Pulmonary artery endothelial cell (primary cell): ENCODE measurements at places on chromosomes 5 and 9.

- DNase-seq, result no peak
Observed at GRCh38 chr5:168706655-168707069, 127.5 kb upstream of the PANK3 start.

GRCh38 chr9:22813529-22813928, 366.9 kb downstream of the DMRTA1 start:
- no peak for DNase-seq

- DNase-seq, result no peak
Observed at GRCh38 chr5:119079318-119079921, 8.5 kb downstream of the DMXL1 start.

DNA sequence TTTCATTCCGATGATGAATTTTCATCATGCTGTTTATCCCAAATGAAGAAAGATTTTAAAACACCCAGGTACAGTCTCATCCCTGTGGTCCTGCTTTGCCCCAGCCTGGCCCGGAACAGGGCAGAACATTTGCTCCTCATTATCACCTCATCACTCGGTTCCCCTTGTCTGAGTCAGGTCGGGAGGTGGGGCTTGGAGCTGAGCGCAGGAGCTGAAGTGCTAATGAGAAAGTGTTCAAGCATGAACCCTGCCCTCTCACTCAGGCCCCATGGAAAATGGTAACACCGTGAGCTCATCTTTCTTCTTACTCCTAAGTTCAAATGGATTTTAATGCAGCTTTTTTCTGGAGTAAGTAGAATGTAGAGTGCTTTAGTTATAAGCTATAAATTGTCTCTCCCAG, 466.2 kb downstream of the KDM4C start:
- DNase-seq, result no peak

- DNase-seq, result no peak
Observed at GRCh38 chr9:84027201-84027600, 46.6 kb downstream of the RMI1 start.

- DNase-seq, result no peak
Observed at GRCh38 chr5:102375272-102375671, 79.2 kb upstream of the SLCO4C1 start.

- DNase-seq, result no peak
Observed at GRCh38 chr5:69468631-69469030, 24.0 kb upstream of the OCLN start.

GRCh38 chr9:120845255-120845654, 2.5 kb upstream of the PSMD5 start:
- DNase-seq, result no peak

DNA sequence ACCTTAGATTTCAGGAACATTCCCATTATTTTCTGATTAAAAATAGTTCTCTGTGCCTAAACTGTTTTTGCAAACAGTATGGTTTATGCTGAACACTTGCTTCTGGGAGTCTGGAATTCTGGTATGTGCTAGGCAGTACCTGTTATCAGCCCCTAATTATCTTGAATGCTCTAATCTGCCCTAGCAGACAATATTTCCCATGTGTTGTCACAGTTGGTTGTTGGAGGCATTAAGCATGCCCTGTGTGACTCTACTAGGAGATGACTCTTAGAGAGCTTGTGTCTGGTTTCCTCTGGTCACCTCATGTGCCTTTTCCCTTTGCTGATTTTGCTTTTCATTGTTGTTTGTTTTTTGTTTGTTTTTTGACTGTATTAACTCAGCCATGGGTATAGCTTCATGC, 36.6 kb downstream of the UHRF2 start:
- DNase-seq, result no peak

- no peak for DNase-seq
Observed at GRCh38 chr5:90184764-90185163, 224.8 kb downstream of the CETN3 start.

DNA sequence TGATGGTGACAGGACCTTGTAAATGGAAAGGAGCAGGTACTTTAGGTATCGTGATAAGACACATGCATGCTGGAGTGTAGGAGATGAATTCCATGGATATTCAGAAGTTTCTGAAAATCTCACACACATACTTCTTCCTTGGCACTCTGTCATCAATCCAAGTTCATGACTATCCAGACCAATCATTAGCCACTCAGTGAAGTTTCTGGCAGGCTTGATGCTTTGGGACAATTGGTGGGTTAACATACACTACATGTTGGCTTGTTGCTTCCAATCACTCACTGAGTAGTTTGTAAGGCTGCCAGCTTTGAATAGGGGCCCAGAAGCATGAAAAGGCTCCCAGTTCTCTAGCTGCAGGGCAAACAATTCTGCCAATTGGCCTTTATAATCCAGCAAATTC, 147.6 kb downstream of the CEMIP2 start:
- DNase-seq, result no peak

GRCh38 chr5:143836161-143836725, 24.3 kb downstream of the HMHB1 start:
- no peak for DNase-seq

- DNase-seq, result no peak
Observed at GRCh38 chr9:35229066-35229778, 67.4 kb downstream of the UNC13B start.

DNA sequence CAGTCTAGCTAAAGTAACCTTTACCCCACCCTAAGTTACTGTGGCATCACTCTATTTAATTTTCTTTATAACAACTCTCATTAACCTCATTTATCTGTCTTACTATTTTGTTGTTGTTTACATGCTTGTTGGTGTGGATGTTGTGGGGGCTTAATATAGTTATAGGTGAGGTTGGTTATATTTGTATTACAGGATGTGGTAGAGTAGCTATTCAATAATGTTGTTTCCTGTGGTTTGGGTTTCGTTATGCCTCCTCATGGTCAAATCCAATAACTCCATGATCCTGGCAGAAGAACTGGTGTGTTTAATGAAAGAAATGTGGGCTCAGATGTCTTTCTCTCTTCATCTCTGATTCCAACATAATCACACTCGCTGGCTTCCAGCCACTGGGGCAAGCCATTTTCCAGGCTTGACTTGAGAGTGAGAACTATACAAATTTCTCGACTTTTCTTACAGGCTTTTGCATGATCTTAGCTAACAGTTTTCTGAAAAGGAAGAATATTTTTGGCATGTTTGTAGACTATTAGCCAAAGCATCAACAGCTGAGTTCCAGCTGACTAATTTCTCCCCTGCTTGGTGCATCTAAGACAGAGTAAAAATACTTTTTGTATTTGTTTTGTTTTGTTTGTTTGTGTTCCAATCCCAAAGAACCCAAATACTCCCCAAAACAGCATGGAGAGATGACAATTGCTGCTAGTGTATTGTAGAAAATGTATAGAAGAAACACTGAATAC, 303.7 kb upstream of the PAPPA start:
- no peak for DNase-seq

DNA sequence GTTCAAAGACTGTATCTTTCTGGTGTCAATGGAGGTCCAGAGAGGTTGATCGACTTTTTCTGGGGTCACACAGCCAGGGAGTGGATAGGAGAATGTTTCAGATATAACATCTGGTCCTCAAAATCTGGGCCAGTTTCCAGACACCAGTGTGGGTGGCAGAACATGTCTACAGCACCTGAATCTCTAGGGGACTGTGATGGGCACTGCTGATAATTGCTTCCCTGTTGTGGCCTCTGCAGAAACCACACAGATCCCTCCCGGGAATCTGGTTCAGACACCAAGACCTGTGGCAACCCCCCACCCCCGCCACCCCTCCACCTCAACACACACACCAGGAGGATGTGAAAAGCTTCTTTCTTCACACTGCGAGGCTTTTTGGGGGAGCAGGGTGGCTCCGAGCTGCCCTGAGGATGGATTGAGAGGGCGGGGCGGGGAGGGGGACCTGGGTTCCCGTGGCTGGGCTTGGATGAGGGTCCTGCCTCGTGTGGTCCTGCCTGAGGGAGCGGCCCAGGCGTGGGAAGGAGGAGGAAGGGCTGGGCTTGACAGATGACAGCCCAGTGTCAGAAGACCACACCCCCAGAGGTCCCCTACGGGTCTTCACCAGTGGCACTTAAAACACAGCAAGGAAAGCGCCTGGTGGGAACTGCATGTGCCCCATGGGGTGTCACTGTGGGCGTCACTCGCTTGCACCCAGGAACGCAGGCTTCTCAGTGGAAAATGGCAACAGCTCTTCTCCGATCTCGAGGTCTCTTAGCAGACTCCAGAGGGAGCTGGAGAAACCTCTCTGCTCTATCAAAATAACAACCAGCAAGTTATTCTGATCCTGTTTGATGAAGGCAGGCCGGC, 55.2 kb downstream of the TRIP13 start:
- DNase-seq, result no peak

DNA sequence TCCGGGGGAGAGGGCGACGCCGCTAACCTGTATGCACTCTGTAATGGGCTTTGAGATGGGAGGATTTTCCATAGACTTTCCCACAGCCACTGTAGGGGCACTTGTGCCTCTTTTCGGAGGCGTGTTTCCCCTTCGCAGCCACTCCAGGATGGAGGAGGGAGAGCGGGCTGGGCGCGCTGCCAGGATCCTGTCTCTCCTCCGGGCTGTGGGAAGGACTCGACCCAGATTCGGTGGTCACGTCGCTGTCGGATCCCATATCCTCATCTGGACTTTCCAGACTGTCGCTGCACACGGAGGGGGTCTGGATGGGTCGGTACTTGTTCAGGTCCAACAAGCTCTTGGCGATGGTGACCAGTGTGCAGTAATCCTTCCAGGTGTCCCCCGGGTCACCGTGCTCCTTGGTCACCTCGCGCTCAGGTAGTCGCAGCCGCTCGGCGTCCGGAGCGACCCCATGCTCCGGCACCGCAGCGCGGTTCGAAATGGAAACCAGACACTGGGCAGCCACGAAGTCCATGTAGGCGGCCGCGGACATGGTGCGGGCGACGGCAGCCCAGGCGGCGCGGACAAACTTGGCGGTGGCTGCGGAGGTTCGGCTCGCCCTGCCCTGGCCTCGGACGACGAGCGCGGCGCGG, 1.5 kb downstream of the KLF9 start:
- DNase-seq, result no peak

GRCh38 chr9:5947912-5948311, 57.2 kb downstream of the MLANA start:
- DNase-seq, result no peak

DNA sequence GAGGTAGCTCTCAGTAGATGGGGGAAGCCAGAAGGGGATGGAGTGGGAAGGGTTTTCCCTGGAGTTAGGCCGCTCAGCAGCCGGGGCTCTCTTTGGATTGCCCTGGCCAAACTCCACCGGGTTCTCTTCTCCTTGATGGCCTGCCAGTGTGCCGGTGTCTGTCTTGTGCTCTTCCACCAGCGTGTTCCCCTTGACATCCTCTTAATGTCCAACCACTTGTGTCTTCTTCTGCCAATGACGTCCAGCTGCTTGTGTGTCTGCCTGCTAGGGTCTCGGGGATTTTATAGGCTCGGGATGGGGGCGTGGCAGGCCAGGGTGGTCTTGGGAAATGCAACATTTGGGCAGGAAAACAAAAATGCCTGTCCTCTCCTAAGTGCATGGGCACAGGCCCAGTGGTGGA, 313.1 kb upstream of the PUM3 start:
- DNase-seq, result no peak

- DNase-seq, result no peak
Observed at GRCh38 chr5:159021901-159022556, 77.7 kb downstream of the EBF1 start.

DNA sequence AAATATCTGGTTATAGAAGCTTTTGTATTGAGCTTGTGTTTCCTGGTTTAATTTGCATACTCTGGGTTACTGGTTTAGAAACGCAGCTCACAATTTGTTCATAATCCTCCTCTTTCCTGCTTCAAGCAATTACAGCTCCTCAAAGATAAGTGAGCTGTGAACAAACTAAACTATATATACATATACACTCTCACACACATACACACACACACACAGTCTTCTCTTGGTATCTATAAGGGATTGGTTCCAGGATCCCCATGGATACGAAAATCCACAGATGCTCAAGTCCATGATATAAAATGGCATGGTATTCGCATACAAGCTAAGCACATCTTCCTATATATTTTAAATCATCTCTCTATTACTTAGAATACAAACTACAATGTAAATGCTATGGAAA, 510.9 kb upstream of the CDH18 start:
- no peak for DNase-seq

- DNase-seq, result no peak
Observed at GRCh38 chr5:142168365-142168764, 59.8 kb downstream of the NDFIP1 start.

- DNase-seq, result no peak
Observed at GRCh38 chr5:32339198-32339597, 26.5 kb upstream of the MTMR12 start.

- DNase-seq, result no peak
Observed at GRCh38 chr5:83322273-83322924, 149.1 kb upstream of the VCAN start.

- DNase-seq, result peak; percentile 86
Observed at GRCh38 chr5:66828548-66829357, 232.6 kb downstream of the MAST4 start.

- DNase-seq, result no peak
Observed at GRCh38 chr9:111282845-111283244, 47.2 kb downstream of the OR2K2 start.

- peak; percentile 22 for DNase-seq
Observed at GRCh38 chr5:38551030-38552017, 5.1 kb downstream of the LIFR start.

DNA sequence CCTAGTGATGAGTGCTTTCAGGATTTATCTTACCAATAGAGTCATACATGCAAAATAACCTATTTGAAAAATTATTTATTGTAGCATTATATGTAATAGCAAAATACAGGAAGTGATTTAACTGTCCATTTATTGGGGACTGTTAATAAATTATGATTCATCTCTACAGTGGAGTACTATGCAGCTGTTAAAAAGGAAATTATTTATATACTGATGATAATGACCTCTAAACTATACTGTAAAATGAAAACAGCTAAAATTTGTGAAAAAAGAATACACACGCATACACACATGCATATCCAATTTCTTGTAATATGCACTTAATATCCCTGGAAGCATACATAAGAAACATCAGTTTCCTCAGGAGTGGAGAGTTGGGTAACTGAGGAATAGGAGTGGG, 58.0 kb upstream of the PALM2AKAP2 start:
- DNase-seq, result no peak

DNA sequence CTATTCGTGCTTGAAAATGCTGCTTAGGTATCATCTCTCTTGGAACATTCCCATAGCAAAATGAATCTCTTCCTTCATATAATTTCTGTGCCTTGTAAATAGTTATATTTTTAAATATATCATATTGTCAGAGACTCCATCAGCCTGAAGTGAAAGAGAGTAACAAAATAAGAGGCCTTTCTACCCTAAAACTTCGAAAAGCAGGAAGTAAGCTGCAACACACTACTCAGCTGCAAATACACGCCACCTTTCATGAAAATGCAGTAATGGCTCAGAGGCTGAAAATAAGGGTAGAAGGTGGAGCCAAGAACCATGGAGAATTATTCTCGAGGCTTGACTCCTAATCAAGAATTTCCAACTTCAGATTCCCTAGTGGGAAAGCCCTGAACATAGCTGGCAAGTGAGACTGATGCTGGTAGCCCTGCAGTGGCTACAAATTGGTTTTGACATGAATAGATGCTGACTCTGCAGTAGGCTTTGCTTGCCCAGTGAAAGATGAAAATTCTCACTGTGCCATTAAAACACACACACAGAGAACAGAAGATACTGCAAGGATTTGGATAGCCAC, 30.2 kb upstream of the PTGER4 start:
- no peak for DNase-seq

GRCh38 chr9:95129476-95130291, 187.8 kb downstream of the FANCC start:
- no peak for DNase-seq
